Progenitor cell of endocrine pancreas (in vitro differentiated cells): ENCODE measurements at places on chromosomes 3 and 15.

- DNase-seq: no peak
Observed at GRCh38 chr3:185712337-185712736, 112.5 kb downstream of the IGF2BP2 start.

GRCh38 chr15:91884606-91885005, 31.1 kb downstream of the SLCO3A1 start:
- no peak for DNase-seq

DNA sequence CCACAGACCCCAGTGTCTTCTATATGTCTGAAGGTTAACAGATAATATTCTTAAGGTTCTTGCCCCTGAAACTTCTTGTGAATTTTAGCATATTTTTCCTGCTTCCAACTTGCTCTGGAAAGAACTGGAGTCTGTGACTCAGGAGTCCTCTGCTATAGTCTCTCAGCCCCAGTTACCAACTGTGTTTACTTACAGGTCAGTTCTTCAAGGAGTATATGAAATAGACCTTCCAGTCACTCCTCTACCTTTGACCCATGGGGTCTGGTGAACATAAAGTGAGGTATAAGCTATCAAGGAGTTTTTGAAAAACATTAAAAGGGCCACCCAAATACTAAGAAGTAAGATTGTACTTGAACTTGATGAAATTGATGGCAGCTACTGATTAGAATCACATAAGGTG, 139.2 kb upstream of the ROPN1 start:
- no peak for DNase-seq

- DNase-seq: no peak
Observed at GRCh38 chr3:58526515-58526957, 10.5 kb downstream of the ACOX2 start.

DNA sequence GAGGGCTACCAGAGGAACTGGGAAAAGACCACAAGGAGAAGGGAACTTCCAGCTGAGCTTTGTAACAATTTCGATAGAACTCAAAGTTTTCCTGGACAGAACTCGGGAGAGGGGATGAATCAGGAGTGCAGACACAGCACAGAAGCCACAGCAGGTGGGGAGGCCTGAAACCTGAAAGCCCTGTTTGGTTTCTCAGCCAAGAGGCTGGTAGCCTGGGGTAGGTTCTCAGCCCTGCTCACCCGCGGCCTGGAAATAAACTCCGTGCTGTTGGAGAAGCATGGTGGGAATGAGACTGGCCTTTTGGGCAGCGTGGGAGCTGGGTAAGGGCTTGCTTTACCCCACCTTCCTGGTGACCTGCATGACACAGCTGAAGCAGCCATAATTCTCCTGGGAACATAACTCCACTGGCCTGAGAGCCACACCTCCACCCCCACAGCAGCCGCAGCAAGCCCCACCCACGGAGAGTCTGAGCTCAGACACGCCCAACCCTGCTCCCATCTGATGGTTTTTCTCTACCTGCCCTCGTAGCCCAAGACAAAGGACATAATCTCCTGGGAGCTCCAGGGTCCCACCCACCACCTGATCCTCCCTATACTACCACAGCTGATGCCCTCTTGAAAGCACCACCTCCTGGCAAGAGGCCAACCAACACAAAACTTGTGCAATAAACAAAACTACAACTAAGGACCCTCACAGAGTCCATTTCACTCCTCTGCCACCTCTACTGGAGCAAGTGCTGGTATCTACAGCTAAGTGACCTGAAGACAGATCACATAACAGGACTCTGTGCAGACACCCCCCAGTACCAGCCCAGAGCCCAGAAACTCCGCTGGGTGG, 52.5 kb upstream of the CHRM5 start:
- no peak for DNase-seq

GRCh38 chr3:126464997-126465396, 10.7 kb downstream of the ZXDC start:
- no peak for DNase-seq

DNA sequence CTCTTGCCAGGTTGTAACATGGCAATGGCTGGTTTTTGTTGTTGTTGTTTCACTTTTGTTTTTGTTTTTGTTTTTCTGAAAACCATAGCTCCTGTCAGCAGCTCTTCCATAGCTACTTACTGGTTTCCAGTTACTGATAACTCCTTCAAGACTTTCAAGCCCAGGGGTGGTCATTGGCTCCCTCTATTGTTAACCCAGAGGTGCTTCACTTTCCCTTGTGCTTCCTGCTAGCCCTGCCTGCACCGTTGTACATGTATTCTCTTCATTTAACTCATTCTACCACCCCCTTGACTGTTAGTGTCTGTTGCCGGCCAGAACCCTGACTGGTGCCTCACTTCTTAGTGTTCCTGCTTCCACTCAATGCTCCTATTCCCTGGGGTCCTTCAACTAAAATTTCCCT, 4.2 kb upstream of the TRAT1 start:
- no peak for DNase-seq

DNA sequence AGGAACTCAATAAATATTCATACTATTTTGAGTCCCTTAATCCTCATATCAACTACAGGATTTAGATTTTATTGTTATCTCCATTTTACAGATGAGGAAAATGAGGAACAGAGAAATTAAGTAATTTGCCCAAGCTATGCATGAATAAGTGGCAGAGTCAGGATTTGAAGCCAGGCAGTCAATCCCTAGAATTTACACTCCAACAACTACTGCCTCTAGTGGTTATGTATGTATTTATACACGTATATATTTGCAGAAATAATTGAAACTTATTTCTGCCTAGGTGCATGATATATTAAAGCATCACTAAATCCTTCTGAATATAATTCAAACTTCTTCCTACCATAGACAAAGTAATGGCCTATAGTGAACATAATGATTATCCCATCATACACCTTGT, 137.4 kb downstream of the SERPINI1 start:
- DNase-seq: no peak

DNA sequence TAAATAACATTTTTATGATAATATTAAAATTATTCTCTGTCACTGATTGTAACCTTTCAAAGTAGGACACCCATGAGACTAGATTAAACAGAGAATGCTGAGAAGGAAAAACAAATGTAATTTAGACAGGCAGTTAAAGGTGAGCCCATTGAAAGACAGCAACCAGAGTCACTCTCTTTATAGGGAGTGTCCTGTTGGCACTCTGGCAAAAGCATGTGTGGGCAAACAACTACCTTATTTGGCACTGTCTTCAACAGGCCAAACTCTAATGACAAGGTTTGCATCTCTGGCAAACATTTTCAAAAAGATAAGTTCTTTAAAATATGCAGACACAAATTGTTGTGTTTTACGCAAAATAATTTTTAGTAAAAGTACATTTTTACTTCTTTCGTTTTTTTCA, 29.8 kb downstream of the NFKBIZ start:
- no peak for DNase-seq

DNA sequence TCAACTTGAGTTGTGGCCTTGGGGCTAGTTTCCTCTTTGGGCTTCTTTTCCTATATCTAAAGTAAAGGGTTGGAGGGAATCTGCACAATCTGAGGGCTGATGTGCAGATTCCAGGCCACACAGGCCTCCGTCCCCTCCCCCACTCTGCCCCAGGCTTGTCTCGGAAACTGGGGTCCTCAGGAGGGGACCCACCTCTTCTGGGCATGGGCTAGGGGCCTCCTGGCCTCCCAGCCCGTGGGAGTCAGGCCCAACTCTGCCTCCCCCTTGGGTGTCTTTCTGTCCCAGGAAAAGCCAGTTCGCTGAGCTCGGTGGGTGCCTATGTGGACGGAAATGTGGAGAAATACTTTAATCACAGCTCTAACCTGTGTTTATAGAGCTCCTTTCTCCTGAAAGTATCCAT, 4.8 kb downstream of the SMAD6 start:
- DNase-seq: no peak

DNA sequence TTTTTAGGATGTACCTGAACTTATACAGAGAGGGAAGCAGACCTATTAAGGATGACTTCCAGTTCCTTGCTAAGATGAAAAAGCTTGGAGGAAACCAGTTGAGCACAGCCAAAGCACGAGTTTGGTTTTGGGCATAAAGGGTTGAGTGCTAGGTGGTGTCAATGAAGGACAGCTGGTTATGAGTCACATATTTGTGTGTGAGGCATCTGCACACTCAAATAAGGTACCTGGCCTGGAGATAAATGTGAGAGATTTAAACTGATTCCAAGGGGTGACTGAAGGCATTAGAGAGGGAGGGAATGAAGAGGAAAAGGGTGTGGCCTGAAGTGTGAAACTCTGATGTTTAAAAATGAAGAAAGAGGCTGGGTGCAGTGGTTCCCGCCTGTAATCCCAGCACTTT, 486.7 kb downstream of the DIPK2A start:
- DNase-seq: no peak
